Activated CD4-positive, CD25-positive, alpha-beta regulatory T cell (primary cell): ENCODE measurements at places on chromosomes 6 and 20.

- DNase-seq: no peak
Observed at GRCh38 chr6:158061709-158062461, 80.2 kb downstream of the SYNJ2 start.

GRCh38 chr20:41533537-41534136, 84.5 kb downstream of the CHD6 start:
- DNase-seq: no peak

GRCh38 chr6:53999088-53999755, 112.0 kb upstream of the MLIP start:
- DNase-seq: no peak

- DNase-seq: no peak
Observed at GRCh38 chr6:82364087-82365015, 734 bp downstream of the TPBG start.

- no peak for DNase-seq
Observed at GRCh38 chr6:168216751-168217191, 102.8 kb downstream of the DACT2 start.

DNA sequence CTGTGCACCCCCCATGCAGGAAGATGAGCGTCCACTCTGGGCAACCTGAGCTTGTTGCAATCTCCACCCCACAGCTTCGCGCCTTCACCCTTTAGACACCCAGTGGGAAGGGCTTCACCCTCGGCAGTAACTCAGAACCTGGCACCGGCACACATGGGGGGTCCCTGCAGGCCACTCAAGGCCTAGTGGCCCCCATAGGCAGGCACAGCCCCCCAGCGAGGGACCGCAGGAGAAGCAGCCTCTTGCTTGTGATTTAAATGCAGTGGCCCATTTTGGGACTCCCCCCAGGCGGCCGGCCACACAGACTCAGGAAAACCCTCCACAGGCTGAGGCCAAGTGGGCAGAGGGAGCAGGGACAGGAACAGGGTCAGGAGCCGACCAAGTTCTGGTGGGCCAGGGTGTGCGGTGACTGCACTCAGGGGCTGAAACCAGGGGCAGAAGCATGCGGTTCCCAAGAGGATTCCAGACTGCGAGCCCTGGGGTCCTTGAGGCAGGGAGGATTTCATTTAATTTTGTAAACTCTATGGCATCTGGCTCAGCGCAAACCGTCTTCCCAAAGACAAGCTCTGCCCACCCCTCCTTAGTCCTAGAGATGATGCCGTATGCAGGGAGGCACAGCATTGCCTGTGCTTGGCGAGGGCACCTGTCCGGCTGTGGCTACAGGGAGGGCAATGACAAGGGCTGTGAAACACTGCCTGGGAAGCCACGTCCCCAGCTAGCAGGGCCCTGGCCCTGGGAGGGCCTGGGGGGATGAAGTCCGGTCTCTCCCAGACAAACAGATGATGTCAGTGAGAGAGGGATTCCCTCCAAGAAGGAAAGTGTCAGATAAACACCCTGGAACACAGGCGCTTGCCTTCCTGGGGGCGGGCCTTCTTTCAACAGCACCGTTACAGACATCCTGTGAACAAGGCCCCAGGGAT, 52.9 kb upstream of the GPR31 start:
- no peak for DNase-seq

- DNase-seq: no peak
Observed at GRCh38 chr20:35823147-35823546, 51.3 kb downstream of the PHF20 start.

DNA sequence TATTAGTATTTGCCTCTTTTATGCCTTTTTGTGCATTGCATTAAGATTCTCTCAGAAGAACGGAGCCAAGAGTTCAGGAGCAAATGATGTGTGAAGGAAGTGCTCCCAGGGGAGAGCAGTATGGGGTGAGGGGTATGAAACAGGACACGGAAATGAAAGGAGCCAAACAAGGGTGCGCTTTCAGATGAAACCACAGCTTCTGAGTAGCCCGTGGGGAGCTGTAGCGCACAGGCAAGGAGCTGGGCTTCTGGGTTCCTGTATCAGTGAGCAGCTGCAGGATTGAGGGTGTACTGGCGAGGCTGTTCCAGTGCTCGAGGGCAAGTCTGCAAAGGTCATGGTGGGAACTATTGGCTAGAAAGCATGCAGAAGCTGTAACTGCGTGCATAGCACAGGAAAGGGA, 25.4 kb downstream of the ANKEF1 start:
- DNase-seq: no peak

GRCh38 chr6:12363651-12364381, 73.7 kb downstream of the EDN1 start:
- DNase-seq: no peak

- no peak for DNase-seq
Observed at GRCh38 chr6:88358846-88359245, 192.7 kb upstream of the CNR1 start.

DNA sequence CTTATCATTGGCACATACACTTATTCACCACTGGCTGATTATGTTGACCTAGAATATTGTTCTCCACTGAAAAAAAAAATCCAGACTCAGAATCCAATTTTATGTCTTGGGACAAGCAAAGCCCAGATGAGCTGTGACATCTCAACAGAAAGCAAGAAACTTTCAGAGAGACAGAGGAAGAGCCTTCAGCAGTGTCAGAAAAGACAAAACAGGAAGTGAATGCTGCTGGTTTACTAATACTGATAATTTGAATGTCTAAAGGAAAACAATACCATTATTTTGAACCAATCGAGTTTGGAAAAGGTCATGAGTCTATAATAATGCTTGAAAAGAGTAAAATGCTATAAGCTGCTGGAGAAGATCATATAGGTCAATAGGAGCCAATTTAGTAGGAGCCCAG, 179.8 kb upstream of the RIMS1 start:
- no peak for DNase-seq

- no peak for DNase-seq
Observed at GRCh38 chr6:104855507-104855906, 4.2 kb downstream of the HACE1 start.

DNA sequence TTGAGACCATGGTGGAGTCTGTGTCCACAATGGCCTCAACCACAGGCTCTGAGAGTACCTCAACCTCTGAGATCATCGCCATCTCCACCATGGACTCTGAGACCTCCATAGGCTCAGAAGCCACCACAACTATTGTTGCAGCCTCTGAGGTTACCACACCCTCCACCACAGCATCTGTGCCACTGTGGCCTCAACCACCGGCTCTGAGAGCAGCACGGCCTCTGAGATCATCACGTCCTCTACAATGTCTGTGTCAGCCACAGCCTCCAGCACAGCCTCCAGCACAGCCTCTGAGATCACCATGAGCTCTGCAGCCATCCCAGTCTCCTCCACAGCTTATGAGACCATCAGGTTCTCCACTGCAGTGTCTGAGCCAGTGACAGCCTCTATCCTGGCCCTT, 19.4 kb upstream of the MUC21 start:
- DNase-seq: no peak

DNA sequence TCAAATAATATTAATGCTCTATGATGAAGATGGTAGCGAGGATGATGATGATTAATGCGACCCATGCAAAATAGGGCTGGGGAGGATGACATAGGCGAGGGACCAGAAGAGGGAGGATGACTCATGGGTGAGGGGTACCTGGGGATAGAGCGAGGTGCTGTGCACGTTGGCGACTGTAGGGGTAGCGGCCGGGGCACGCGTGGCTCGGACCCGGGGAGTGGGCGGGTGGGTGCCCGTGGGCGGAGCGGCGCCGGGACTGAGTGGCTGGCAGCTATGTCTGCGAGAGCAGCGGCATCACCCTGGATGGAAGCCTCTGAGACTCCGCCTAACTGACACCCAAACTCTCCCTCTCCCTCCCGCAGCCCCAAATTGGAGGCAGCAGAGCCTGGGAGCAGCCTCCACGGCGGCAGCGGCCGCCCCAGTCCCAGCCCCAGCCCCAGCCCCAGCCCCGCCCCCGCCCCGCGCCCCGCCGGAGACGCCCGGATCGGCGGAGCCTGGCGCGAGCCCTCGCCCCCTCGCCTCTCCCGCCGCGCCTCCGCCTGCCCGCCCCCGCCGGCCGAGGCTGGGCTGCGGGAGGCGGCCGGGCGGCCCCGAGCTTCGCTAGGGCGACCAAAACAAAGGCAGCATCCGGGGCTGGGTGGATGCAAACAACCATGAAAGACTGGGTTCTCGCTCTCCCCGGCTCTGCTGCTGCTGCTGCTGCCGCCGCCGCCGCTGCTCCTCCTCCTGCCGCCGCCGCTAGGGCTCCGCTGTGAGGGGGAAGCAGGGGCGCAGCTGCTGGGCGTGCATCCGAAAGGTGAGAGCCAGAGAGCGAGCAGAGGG, at the start of gene RIMS1:
Gene RIMS1 (plus strand): TSS at position 367 of the 822 bp plus-strand sequence. CDS start 474 bp downstream, outside the sequence.
- DNase-seq: no peak

DNA sequence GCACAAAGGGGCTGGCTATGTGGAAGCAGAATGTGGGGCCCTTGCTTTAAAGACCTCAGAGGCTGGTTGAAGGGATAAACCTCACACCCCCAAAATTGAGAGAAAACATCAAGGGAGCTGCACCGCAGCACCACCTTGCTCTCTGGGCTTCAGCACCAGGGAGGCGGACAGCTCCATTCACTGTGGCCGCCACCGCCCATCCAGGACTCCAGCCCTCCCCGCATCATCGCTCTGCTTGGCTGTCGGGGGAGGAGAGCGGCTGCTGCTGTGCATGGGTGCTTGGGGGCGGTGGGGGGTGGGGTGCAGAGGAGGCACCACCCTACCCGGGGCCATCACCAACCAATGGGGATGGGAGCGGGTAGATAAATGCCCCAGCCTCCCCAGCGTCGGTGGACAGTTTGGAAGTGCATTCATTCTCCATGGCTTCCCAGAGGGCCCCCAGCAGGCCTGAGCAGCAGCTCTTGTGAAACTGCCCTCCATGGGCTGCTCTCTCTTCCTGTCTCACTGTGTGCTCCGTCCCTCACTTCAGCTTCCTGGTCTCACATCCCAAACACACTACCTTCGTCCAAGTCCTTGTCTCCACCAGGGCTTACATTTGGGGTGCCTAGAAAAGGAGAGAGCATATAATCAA, 75.7 kb upstream of the BHLHE23 start:
- DNase-seq: no peak

DNA sequence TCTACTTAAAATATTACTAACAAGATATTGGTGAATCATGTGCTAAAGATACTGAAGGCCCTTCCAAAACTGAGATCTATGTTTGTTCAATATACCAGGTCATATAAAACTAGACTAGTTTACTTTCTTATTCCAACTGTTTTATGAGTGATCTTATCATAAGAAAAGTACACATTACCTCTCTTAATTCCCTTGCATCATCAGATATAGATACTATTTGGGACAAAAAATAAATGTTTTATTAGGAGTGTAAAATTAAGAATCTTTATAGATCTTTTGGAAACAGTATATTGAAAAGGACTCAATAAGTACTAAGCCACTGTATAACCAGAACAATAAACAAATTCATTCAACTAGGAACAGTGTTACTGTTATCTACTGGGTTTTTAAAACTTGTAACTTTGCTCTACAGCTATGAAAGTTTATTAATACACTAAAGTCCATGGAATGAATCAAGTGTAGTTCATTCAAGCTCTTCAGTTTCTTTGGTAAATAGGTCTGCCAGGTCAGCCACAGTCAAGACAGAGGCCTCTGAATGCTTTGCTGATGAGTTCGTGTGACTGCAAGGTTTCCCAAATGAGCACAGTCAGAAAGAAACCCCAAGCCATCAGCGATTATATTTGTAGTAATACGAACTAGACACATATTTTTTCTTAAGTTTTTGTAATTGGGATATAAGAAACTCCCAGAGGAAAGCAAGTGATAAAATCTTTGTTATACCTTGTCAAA, 71.8 kb upstream of the FBXO30 start:
- no peak for DNase-seq
